NCI-H446 treated with DMSO at 0.1 percent for 48 hours (cell line): ENCODE measurements at places on chromosomes 12 and 14.

DNA sequence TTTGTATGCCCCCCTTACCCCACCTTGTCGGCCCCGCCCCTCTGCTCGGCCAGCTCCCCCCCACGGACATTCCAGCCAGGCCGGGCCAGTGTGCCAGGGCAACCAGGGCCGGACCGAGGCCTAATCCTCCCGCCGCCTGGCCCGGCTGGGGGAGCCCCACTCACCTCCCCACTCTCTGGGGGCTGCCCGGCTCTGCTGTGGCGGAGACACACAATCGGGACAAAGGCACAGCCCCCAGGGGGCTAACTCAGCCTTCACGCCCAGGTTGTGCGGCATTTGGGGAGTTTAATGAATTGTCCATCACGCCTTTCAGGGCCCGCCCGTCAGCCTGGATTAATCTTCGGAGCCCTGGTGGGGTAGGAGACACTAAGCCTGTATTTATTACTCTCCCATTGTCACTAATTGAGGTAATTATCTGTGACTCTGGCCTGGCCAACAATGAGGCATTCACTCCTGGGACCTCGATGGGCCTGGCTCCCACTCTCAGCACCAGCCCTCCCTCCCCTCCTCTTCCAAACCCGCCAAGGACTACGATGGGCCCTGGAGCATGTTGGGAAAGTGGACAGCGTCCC, 8.7 kb downstream of the WNT1 start:
- DNase-seq: no peak

DNA sequence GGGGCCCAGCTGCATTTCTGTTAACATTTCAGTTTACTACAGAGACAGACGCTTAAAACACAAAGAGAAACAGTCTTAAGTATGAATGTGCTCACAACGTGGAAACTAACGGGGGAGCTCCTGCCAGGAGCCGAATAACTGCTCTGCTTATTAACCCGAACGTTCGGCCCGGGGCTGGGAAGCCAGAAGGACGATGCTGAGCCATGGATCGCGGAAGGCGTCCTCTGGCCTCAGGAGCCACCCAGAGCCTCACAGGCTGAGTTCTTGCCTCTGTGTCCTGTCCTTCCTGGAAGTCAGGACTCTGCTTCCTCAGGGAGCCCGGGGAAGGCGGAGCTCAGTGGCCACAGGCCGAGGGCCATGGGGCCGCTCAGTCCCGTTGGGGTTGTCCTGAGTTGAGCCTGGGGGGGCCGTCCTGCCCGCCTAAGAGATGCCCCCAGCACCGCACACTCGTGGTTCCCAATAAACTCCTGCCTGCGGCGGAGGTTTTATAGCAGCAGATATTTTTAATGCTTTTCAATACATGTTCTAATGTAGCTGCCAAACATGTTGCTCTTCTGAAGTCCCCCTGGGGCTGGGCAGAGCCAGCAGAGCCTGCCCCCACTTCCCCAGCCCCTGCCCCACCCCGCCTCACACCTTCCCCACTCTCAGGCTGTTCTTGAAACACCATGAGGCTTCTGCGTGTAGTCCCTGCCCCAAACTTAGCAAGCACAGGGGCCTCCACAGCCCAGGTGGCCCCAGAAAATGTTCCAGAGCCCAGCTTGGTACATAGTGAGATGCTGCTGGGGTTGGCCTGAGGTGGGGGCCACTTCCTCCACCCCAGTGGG, 3.4 kb upstream of the TEX22 start:
- DNase-seq: no peak

DNA sequence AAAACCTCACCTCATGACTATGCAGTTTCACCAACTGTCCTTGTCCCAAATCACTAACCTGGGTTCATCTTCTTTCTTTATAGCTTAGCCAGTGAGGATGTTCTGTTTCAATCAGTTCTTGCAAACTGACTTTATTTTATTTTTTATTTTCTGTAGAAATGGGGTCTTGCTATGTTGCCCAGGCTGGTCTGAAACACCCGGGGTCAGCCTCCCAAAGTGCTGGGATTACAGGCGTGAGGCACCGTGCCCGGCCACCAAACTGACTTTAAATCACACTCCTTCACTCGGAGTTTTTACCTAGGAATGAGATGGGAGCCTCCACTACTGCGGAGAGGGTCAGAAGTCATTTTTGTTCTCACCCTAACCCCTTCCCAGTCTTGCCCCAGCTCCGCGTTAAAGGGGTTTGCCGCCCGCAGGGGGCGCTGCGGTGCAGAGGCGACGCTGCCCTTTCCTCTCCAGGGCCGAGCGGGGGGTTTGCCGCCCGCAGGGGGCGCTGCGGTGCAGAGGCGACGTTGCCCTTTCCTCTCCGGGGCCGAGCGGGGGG, 7.0 kb upstream of the B4GALNT3 start:
- no peak for DNase-seq

DNA sequence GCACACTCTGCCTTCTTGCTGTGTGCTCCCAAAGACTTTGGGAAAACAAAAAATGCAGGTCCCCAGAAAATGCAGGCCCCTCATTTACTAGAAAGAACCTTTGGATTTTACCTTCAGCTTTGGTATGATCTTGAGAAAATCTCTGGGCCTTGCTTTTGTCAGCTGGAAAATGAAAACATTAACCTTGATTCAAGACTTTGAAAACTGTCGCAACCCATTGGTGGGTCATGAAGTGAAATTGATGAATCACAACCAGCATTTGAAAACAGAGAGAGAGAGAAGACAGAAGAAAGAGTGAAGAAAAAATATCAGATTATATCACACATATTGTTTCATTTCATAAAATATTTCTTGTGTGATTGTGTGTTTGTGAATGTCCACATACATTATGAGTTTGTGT, 322.5 kb downstream of the ZFP36L1 start:
- DNase-seq: no peak

DNA sequence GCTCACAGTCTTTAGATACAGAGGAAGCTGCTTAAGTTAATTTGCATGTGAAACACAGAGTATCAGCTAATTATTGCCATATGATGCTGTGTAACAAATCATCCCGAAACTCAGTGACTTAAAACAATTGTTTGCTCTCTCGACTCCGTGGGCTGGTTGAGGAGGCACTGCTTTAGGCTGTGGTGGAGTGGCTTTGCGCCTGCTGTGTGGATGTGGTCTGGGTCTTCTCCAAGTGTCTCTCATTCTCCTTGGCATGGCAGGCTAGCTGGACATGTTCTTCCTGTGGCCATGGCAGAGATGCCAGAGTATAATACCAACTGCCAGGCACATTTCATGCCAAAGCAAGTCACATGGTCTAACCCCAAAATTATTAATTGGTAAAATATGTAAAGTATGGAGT, 40.9 kb downstream of the PELI2 start:
- no peak for DNase-seq

GRCh38 chr12:1328391-1328790, 266.0 kb downstream of the FBXL14 start:
- no peak for DNase-seq

GRCh38 chr12:130457215-130457614, 119.5 kb downstream of the PIWIL1 start:
- DNase-seq: no peak

- DNase-seq: no peak
Measured at GRCh38 chr14:59541731-59542130, 34.9 kb downstream of the CCDC175 start.

GRCh38 chr14:94341656-94342333, 18.7 kb upstream of the SERPINA6 start:
- DNase-seq: no peak

DNA sequence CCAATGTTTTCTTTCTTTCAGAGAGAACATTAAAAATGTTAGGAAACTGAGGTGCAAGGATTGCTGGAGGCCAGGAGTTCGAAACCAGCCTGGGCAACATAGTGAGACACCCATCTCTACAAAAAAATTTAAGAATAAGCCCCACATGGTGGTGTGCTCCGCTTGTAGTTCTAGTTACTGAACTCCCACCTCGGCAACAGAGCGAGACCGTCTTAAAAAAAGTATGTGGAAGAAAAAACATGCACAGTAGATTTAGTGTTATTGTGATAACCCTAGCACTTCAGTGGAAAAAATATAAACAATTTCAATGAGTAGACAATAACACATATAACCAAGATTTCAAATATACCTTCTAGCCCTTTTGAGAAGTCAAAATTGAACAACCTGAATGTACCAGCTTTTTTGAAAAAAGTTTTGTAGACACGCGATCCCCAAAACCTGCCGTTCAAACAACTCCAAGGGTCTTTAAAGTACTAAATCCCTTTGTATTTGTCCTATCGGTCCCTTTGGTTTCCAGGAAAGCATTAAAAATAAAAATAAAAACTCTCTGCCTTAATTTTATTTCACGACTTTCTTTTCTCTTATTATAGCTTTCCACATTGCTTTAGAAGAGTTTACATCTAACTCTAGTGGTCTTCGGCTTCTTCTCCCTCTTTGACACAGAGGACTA, 1.0 kb upstream of the ANO6 start:
- DNase-seq: no peak

DNA sequence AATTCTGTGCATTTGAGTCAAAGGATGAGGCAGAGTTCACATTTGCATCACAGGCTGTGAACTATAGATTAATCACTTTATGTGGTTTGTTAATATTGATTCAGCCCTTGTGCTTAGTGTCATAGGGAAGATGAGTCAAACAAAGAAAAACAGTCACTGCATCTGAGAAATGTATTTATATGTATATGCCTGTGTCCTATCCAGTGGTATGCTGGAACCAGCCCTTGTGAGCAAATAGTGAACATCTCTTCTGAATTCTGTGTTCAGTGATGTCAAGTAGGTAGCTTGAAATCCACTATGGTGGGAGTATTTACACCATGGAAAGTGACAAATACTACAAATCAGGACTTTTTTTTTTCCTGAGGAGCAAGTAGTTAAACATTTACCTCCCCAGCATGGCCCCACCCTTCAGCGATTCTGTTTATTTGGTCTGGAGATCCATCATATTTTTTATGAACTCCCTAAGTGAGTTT, 128.5 kb downstream of the HMGA2 start:
- DNase-seq: no peak

DNA sequence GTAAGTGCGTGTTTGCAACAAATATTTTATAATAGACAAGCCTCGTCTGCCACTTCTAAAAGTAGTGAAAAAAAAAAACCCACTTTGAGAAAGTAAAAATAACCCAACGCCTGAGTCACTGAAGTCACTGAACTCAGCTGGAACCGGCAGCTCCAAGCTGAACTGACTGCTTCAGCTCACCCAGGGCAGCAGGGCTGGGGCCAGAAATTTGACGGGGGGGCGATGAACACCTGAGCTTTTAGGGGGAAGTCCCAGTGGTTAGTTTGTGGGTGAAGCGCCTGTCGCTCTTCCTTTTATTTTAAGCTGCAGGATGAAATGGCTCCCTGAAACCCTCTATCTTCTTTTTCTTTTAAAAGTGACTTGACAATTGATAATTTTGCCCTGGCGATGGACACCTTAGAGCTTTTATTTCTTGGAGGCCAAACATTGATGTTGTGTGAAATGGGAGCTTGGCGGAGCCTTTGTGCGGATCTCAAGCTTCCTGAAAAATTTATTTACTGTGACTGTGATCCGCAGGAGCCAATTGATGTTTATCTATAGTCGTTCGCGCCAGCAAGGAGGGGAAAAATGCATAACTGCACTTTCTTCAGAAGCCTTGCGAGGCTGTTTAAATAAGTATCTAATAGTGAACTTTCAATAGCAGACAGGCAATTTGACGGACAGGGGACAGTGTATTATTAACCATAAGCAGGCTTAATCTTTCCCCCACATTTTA, 173.2 kb upstream of the MYL2 start:
- no peak for DNase-seq

- DNase-seq: no peak
Measured at GRCh38 chr12:117003883-117004404, 93.2 kb downstream of the FBXW8 start.

DNA sequence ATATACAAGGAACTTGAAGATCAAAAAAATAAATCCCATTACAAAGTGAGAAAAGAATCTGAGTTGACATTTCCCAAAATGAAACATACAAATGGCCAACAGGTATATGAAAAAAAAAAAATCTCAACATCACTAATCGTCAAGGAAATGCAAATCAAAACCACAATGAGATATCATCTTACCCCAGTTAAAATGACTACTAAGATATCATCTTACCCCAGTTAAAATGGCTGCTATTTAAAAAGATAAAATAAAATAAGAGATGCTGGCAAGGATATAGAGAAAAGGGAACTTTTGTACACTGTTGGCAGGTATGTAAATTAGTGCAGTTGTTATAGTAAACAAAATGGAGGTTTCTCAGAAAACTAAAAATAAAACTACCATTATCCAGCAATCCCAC, 44.4 kb downstream of the PLEKHG7 start:
- DNase-seq: no peak

GRCh38 chr12:54412348-54412747, 6.7 kb downstream of the ITGA5 start:
- DNase-seq: no peak

GRCh38 chr14:58762629-58763028, 124.9 kb downstream of the DACT1 start:
- no peak for DNase-seq

DNA sequence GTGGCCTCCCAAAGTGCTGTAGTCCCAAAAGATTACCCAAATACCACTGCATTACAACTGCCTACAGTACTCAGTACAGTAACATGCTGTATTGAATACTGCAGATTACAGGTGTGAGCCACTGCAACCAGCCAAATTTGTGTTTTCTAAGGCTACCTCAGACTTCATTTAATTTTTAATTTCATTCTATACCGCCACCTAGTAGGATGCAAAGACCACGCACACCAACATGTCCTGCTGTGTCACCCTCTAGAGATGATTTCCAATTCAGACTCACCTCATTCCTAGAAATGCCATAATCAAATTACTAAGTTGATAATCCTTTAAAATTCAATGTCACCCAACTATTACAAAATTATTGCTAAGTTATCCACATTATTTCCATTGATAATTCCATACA, 15.1 kb downstream of the DICER1 start:
- DNase-seq: no peak

- DNase-seq: no peak
Measured at GRCh38 chr12:15757553-15758255, 31.5 kb downstream of the EPS8 start.
